GM12878 (cell line): ENCODE measurements at places on chromosomes 13 and 19. TPM values are rescaled to one million over a fixed set of nuclear protein-coding genes. Genes with fewer than 3 reads are reported as not detected.

- DNase-seq: peak; percentile 41
Observed at GRCh38 chr19:49415102-49415809, 8.0 kb downstream of the PTH2 start.

DNA sequence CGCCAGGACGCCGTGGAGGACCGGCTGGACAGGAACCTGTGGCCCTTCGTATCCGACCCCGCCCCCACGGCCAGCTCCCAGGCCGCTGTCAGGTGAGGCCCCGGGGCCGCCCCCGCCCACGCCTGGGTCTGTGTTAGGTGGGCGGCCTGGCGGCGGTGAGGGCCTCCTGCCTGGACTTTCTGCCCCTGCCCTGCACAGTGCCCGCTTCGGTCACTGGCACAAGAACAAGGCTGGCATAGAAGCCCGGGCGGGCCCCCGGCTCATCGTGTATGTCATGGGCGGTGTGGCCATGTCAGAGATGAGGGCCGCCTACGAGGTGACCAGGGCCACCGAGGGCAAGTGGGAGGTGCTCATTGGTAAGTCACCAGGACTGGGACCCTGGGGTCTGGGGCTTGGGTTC is 10.2 kb downstream of the STXBP2 start:
- no peak for DNase-seq

GRCh38 chr13:41488124-41488523 is 30.8 kb downstream of the RGCC start:
- DNase-seq: no peak

DNA sequence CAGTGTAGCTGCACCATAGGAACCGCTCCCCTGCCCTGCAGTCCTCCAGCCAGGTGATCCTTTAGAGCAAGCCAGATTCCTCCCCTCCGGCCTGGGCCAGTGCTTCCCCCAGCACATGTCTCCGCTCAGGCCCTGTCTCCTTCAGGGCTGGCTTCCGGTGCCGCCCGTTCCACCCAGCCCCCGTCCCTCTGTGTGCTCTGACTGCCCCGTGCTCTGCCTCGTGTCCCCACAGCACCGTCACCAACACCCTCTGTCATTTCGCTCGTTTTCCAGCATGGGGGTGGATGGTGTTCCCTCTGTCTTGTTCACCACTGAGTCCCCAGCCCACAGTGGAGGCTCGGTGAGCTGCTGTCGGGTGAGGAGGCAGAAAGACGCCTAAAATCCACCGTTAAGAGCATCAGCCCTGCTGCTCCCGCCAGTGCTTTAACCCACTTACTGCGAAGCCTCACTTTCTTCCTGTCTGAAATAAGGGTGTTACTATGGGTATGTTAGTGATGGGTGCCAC is 54.5 kb downstream of the TSSK6 start:
- no peak for DNase-seq

GRCh38 chr13:101830035-101830434 is 377.6 kb downstream of the ITGBL1 start:
- DNase-seq: no peak

DNA sequence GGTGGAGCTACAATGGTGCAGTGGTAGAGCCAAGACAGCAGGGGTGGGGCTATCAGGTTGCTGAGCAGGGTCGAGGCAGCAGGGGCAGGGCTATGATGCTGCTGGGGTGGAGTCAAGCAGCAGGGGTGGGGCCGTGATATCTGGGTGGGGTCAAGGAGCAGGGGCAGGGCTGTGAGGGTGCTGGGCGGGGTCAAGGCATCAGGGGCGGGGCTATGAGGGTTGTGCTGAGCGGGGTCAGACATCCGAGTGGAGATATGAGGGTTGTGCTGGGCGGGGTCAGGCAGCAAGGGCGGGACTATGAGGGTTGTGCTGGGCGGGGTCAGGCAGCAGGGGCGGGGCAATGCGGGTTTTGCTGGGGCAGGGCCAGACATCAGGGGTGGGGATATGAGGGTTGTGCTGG is 14.7 kb downstream of the HCN2 start:
- DNase-seq: no peak

GRCh38 chr19:1748115-1748872 is 5.0 kb upstream of the ONECUT3 start:
- DNase-seq: no peak

The C5AR2 gene
- total RNA-seq: not detected in 2 replicates

The FUT1 gene
- total RNA-seq: not detected in 2 replicates

DNA sequence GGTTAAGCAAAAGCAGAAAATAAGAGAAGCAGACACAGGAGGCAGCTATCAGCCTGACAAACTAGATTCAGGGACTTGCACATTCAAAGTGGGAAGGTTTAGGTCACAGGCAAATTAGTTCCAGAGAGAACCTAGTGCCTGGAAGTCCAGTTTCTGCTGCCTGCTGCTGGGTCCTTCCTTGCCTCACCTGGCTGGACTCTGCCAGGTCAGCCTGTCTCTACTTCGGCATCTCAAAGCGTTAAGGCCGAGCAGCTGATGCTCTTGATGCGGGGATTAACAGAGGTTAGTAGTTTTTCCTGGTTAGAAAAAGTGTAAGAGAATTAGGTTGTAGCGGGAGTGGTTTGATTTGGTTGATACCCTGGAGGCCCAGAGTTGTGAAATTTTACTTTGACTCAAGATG is 52.0 kb downstream of the KLF5 start:
- DNase-seq: no peak

- no peak for DNase-seq
Observed at GRCh38 chr13:52936806-52937205, 88.4 kb upstream of the PCDH8 start.

The ZNF528 gene
- 5.5 and 7.0 TPM in 2 replicates for total RNA-seq

- no peak for DNase-seq
Observed at GRCh38 chr13:39100996-39101738, 62.9 kb downstream of the NHLRC3 start.

The ZNF773 gene
- 5.6 and 6.4 TPM in 2 replicates for total RNA-seq

- no peak for DNase-seq
Observed at GRCh38 chr19:29893606-29894284, 48.3 kb upstream of the URI1 start.

- DNase-seq: no peak
Observed at GRCh38 chr13:23695711-23696464, 125.7 kb downstream of the TNFRSF19 start.

The EXOC3L2 gene
- total RNA-seq: 0.08 TPM in 1 of 2 replicates, not detected in the other

- DNase-seq: no peak
Observed at GRCh38 chr19:43700395-43701000, 15.4 kb upstream of the IRGC start.

The ZNF415 gene
- not detected in 2 replicates for total RNA-seq

DNA sequence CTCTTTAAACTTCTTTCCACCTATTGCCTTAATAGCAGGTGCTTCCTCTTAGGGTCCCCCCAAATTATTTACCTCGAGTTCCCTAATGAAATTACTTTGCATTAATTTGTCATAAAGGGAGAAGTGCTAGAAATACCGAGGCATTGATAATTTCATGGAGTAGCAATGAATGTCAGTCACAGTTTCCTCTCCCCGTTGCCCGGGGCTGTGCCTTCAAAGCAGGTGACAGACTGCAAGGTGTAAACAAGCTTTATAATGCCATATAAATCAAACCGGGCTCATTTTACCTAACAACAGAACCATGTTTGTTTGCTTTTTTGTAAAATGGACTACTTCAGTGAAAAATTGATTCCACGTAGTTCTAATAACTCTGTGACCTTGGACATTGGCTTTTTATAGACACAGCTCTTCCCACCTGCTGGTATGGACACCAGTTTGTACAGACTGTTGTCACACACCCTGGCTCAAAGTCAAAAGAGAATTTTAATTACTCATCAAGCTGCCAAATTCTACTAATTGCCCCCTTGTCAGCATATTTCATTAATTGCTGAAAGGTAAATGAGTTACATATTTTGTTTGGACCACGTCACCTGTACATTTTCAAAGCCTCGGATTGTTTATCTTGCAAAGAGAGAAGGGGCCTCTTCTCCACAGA is 171.1 kb downstream of the STK24 start:
- DNase-seq: no peak

DNA sequence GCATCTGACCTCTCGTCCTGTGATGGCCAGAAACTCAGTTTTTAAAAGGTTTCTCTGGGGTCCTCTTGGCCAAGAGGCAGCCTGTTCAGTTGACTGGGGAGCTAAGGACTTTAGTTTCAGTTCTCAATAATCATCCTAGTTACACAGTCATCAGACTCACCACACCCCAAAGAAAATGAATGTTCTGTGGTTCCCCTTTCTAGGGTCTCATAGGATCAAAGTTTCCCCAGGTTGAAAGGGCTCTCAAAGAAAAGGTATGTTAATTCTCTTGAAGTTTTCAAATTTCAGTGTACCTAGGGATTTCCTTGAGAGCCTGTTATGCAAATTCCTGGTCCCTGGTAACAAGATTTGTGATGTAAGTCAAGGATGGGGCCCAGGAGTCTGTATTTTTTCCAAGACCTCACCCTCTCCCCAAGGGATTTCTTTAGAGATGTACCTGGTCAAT is 94.9 kb downstream of the FAM216B start:
- peak; percentile 82 for DNase-seq

The GPR4 gene
- not detected in 2 replicates for total RNA-seq

DNA sequence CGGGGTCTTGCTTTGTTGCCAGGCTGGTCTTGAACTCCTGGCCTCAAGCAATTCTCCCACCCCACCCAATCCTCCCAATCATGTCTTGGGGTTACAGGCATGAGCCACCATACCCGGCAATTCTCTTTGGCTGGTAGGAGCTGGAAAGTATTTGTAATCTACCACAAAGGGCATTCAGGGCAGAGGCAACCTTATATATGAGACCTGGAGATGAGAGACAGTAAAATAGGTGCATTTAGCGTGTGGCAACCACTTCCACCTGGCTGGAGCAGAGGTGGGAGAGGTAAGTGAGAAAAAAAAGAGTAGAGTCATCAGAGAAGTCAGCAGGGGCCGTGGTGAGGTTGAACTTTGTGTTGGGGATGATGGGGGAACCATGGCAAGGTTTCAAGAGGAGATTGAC is 36.8 kb downstream of the VAV1 start:
- DNase-seq: no peak

DNA sequence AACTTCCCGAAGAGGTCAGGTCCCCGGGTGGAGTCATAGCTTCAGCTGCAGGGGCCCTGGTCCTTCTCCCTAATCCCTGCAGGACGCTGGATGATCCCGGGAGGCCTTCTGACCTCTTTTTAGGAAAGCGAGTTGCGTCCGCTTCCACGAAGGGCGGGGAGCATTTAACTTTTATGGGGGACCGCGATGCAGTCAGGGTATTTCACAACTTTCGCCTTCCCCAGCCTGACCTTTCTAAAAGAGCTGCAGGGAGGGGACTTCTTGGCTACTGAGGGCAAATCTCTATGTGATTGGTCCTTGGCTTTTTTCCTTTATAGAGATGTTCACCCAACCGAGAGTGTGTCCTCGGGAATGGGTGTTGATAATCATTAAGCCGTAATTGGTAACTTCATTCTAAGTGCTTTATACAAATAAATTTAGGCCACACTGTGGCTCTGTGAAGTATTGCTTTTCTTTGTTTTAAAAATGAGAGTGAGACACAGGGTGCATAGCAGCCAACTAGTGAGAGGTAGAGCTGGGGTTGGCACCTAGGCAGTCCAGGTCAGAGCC is 778 bp downstream of the ZNF230 start:
- DNase-seq: no peak

DNA sequence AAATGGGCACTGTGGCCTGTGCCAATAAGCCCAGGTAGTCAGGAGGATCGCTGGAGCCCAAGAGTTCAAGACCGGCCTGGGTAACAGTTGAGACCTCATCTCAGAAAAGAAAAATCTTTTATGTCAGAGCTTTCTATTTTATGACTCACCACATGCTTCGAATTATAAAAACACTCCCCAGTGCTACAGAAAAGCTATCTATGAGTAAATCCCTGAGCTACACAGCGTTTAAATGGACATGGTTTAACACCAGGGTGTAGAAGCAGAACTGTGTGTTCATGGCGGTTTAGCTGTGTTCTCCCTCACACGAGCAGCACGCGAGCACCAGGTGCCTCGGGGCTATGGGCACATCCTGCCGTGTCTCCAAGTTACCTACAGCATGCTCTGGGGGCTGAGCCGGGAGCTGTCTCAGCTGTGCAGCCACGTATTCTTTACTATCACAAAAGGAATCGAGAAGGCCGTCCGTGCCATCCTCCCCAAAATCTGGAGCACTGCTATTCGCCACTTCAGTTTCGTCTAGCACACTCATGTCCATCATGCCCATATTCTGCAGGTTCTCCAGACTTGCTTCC is 6.7 kb downstream of the SAFB2 start:
- DNase-seq: no peak

DNA sequence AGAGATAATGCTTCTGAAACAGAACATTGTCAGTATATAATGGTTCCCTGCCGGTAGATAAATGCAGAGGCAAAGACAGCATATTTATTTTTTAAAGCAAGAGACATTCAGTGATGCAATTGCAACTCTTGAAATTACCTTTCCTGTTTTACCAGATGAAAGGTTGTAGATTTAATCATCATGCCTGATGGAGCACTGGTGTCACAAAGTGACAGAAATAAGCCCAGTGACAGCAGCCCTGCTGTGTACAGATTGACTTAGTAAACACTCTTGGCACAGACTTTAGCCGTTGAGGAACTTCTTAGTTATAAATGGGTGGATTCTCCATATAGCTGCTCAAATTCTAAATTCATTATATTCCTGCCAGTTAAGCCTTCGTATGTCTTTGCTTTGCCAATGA is 172.5 kb downstream of the ITGBL1 start:
- DNase-seq: no peak

- DNase-seq: no peak
Observed at GRCh38 chr13:25762795-25763377, 288.9 kb downstream of the SHISA2 start.
